ENCODE measurements at places on chromosomes 16 and 17.

DNA sequence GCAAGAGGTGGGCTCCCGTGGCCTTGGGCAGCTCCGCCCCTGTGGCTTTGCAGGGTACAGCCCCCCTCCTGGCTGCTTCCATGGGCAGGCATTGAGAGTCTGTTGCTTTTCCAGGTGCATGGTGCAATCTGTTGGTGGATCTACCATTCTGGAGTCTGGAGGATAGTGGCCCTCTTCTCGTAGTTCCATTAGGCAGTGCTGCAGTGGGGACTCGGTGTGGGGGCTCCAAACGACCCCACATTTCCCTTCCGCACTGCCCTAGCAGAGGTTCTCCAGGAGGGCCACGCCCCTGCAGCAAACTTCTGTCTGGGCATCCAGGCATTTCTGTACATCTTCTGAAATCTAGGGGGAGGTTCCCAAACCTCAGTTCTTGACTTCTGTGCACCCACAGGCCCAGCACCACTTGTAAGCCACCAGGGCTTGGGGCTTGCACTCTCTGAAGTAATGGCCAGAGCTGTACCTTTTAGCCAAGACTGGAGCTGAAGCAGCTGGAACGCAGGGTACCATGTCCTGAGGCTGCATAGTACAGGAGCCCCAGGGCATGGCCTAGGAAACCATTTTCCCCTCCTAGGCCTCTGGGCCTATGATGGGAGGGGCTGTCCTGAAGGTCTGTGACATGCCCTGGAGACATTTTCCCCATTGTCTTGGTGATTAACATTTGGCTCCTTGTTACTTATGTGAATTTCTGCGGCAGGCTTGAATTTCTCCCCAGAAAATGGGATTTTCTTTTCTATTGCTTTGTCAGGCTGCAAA lies 6.0 kb downstream of the PRKAR1A start:
- no peak for DNase-seq

GRCh38 chr17:79113699-79114457 lies 39.3 kb downstream of the ENGASE start:
- no peak for DNase-seq

DNA sequence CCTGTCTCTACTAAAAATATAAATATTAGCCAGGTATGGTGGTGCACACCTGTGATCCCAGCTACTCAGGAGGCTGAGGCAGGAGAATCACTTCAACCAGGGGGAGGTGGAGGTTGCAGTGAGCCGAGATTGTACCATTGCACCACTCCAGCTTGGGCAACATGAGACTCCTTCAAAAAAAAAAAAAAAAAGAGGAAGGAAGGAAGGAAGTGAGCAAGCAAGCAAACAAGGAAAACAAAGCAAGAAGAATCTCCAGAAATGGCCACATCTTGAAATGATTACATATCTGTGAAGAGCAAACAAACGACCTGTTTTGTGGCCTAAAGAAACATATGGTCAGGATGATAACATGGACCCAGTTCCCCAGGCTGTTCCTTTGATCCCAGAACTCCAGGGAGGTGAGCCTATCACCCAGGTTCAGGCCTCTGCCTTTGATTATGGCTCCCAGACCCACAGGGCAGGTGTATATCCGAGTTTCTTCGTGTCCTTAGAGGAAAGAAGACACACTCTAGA lies 8.9 kb downstream of the ACOX1 start:
- DNase-seq, result peak; percentile 78

DNA sequence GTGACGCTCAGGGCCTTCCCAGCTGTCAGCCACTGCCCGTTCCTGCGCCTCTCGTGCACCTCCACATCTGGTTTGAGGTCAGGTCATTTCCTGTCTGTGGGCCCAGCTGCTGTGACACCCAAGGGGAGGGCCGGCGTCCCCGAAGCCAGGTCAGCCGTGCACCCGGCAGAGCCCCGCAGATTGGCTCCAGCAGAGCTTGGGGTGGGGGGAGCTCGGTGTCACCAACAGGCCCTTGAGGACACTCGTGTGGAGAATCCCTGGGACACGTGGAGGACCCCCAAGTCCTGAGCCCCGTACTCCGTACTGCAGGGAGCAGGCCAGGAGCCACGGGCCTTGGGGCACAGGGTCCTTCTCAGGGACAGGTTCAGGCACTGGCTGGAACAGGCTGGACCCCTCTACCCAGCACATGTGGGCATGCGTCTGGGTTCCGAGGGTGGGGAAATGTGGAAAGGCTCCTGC lies 4.8 kb downstream of the SPATA2L start:
- no peak for DNase-seq

GRCh38 chr17:77498091-77498741 lies 357.4 kb downstream of the SEC14L1 start:
- no peak for DNase-seq

DNA sequence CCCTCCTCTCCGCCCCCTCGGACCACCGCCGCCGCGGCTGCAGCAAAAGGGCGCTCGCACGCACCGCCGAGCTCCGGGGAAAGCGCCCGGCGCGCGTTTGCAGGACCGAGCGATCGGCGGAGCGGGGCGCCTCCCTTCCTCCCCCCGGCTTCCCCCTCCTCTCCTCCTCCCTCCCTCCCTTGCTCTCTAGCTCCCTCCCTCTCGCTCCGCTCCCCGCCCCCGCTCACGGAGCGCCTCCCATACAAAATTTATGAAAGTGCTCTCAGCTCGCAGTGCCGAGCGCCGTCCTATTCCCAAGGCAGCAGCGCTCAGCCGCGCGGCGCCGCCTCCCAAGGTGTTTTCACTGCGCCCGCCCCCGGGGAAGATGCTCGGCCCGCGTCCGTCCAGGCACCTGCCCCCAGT lies at the start of gene RTN4RL1:
TSS of gene RTN4RL1 (minus strand) at position 115 of the 402 bp plus-strand sequence. CDS start 469 bp downstream, outside the sequence.
- peak; percentile 29 for DNase-seq

DNA sequence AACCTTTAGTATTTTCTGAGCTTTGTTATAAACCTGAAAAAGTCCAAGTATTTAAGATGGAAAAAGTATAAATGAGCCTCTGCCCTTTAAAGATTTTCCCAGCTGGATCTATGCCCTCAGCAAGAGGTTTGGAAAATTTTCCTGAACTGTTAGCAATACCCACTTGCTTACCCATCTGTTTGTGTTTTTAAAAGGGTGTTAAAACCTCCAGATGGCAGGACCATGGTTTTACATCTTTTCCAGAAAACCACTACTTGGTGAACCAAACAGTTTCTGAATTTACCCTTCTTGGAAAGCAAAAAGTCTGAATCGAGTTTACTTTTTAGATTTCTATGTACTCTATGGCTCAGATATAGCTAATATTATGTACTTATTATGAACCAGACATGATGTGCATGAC lies 719 bp downstream of the PMFBP1 start:
- DNase-seq, result no peak

- no peak for DNase-seq
These were observed 163.3 kb downstream of the KCNJ2 start for GRCh38 chr17:70332356-70333210.

GRCh38 chr16:22264786-22265185 lies 32.4 kb upstream of the POLR3E start:
- no peak for DNase-seq

GRCh38 chr17:55769625-55770000 lies 18.8 kb downstream of the PCTP start:
- DNase-seq, result peak; percentile 46

DNA sequence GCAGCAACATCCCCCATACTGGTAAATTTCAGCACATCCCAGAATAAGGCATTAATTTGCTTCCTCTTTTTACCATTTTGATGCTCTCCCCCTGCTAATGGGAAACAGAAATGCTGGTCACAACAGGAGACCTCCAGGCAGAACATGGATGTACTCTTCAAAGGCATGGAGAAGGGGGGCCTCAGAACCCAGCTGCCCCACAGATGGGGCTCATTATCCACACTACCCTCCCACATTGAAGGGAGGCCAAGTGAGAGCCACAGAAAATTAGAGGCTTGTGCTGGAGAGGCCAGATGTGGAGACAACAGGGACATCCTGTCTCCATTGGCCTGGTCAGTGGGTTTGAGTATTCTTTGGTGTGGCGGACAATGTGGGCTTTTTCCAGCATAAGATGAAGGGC lies 150.1 kb upstream of the CDH11 start:
- no peak for DNase-seq

GRCh38 chr16:89710709-89711564 lies 9.4 kb upstream of the SPATA2L start:
- DNase-seq, result no peak

DNA sequence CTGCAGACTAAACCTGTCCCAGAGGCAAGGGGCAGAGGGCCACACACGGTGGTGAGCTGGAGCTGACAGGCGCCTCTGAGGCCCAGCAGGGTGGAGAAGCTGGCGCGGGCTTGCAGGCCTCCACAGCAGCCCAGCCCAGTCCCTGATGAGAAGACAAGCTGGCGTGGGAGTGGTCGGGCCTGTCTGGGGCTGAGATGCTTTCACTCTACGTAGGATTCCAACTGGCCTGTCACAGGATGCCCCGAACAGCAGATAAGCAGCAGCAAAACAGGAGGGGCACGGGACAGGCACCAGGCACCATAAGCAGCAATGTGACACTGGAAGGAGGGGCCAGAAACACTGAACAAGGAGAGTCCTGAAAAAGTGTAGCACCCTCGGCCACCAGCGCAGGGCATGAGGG lies 40.1 kb downstream of the PEMT start:
- DNase-seq, result no peak

DNA sequence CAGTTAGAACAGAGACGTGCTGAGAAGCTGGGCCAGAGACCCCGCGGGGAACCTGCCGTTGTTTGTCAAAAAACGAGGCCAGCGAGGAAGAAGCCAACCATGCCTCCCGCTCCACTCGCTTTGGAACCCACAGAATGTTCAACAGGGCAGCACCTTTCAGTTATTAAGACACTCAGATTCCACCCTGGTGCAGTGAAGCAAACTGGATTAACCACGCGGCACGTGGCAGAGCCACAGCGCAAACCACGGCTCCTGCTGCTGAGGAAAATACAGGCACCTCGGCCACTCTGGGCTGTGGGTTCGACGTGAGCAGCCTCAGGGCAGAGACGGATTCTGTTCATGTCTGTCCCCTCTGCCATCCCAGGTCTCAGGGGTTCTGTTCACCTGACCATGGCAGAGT lies 24.4 kb downstream of the ALOX15 start:
- no peak for DNase-seq

DNA sequence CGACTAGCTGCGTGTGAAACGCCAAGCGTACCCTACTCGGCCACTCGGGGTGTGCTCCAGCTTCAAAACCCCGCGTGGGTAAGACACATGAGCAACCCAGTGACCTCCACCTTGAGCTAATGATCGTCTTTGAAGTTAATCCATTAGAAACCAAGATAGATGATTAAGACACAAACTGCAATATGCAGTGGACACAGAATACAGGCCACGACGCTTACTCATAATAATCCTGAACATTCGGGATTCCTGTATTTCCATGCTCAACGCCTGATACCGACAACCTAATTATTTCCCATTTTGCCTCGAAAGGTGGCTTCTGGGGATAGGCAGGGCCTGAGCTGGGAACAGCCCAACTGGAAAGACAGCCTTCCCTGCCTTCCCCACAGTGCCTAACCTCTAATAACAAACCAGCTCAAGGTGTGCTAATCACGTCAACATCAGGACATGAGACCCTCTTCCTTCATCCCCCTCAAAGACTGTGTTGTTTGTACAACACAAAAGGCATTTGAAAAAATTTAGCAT lies 504 bp upstream of the COPRS start:
- no peak for DNase-seq

DNA sequence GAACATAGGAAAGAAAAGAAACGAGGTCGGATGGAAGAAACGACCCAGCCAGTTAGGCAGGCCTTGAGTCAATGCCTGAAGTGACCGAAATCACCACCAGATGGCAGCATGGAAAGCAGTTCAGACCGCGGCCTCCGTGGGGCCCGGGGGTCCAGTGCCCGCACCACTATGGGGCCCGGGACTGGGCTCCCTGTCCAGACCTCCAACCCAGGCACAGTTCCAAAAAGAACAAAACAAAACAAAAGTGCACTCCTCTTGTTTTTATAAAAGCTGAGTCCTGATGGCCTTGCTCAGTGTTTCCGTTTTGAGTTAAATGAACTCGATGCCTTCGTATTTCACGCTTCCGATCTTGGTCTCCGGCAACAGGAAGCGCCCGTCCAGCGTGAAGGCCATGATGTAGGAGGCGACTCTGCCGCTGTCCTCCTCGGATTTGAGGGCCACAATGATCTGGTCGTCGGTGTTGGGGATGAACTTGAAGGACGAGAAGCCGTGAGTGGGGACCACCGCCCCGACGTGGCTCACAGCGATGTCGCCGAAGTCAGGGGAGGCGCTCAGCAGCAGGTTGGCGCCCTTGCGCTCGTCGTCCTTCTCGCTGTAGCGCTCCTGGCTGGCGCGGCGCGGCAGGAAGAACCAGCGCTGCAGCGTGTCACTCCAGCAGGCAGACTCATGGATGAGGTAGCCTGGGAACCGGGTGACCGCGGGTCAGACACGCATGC lies 13.7 kb upstream of the LGALS3BP start:
- DNase-seq, result peak; percentile 14

DNA sequence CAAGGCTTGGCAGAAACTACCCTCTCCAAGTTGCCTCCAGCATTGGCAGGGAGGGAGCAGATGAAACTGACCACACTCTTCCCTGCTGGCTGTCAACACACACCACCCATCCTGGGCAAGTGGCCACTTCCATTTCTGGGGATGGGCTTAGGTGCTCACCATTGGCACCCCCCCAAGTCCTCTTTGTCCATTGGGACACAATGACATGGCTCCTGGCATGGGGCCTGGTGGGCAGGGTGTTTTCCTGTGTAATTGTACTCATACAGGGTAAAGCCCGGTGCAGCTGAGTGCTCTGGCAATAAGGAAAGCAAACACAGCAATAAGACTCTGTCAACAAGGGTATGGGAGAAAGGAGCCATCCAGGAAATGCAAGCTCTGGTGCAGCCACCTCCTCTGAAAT lies 22.6 kb downstream of the SCNN1B start:
- no peak for DNase-seq

Data from CD14-positive monocyte (primary cell).